NCI-H1417 (cell line): ENCODE measurements at places on chromosomes 13 and 19.

DNA sequence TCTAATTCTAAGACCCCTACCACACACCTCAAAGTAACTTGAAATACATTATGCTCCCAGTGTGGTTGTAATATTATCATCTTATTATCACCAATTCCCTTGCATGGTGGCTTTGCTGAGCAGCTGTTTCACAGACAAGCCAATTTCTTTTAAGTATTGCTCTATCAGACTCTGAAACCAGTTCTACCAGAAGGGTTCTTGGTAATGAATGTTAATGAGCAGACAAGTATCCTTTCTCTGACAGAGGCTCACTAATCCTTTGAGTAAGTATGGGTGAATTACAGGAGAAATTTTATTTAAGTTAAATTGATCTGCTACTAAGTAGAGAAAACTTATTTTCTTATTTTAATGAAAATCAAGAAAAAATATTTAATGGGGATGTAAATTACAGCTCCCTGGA lies 326.0 kb downstream of the GPC6 start:
- DNase-seq = no peak

DNA sequence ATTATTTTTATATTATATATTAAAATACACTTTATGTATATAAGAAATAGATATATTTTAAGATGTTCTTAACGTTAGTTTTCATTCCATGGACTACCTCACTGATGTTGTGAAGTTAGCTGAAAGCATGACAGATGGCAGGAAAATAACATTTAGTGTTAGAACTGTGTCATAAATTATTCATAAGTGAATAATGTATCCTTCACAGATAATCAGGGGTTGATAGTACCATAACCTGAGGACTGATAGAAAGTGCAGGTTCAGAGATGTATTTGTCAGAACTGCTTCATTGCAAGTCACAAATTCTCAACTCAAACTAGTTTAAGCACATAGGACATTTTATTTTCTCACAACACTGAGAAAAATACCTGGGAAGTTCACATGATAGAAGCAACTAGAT lies 14.6 kb upstream of the DIAPH3 start:
- DNase-seq = no peak

GRCh38 chr13:52882785-52883184 lies 34.3 kb upstream of the PCDH8 start:
- peak; percentile 53 for DNase-seq

DNA sequence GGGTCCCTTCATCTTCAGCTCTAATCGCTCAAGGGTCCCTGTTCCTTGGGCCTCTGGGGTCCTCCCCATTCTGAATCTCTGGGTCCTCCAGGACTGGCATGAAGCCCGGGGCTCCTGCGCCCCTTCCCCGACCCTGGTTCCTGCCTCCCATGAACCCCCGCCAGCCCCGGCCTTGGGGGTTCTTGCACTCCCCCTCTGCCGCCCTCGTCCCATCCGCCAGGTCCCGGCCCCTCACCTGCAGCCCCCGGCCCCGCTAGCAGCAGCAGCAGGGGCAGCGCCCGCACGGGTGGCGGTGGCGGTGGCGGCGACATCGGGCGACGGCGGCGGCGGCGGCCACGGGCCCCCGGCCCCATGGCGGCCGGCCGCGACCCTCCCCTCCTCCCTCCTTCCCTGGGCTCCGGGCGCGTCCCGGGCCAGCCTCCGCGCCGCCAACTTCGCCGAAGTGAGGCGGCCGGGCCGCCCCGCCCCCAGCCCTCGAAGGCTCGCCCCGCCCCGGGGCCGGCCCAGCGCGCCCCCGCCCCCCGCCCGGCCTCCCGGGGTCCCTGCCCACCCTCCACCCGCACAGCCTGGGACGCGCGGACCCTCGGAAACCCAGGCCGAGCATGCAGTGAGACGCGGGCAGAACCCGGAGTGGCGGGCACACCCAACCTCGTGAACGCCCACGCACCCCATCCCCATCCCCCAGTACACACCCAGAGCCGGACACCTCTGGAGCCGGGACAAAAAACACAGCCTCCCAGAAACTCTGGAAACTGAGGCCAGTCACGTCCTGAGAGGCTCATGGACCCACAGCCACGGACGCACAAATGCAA lies at the start of gene NOTCH3:
Gene NOTCH3 (minus strand): TSS at position 443 of the 812 bp plus-strand sequence. CDS start 90 bp downstream, at position 353.
- DNase-seq = no peak

DNA sequence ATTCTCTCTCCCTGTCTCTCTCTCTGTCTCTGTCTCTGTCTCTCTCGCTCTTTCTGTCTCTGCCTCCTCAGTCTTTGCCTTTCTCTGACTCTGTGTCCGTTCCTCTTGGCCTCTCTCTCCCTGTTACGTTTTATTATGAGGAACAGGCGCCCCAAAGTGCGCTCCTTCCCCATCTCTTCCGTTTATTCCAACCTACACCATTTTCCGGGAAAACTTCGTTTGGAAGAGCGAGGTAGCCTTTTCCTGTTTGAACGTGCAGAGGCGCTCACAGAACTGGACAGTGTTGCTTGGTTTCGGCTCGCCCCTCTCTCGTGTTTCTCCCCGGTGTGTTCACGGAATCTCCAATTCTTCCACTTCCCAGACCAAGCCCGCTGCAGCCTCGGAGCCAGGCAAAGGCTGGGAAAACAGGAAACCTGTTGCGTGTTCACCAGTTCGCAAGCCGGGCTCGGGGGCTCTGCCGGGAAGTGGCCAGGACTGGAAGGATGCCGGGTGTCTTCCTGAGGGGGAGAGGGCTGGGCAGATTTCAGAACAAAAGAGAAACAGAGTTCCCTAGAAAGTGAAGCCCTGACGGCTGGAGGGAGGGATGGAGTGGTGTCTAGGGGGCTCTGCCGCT lies 605 bp downstream of the TMEM255B start:
- no peak for DNase-seq

DNA sequence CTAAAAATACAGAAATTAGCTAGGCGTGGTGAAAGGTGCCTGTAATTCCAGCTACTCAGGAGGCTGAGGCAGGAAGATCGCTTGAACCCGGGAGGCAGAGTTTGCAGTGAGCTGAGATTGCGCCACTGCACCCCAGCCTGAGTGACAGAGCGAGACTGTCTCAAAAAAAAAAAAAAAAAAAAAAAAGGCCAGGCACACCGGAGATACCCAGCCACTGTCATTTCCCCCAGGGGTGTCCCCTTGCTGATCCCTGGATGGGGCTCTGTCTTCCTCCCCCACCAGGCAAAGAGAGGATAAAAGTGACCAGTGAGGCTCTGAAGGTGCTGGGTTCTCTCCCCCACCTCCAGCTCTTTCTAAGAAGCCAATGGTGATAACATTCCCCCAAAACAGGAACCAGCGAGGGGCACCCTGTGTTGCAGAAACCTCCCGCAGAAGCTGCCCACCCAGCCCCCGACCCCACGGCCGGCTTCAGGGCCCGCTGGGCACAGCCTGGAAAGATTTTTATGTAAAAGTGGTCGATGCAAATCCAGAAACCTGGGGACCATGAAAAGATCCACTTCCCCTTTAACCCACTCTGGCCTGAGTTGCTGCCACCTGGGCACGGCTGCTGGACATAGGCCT lies 61.4 kb upstream of the KLF2 start:
- no peak for DNase-seq

- DNase-seq = no peak
These were observed 22.1 kb downstream of the PLEKHF1 start for GRCh38 chr19:29687244-29687896.

- DNase-seq = no peak
These were observed 10.5 kb downstream of the PEAK3 start for GRCh38 chr19:2271234-2272103.

DNA sequence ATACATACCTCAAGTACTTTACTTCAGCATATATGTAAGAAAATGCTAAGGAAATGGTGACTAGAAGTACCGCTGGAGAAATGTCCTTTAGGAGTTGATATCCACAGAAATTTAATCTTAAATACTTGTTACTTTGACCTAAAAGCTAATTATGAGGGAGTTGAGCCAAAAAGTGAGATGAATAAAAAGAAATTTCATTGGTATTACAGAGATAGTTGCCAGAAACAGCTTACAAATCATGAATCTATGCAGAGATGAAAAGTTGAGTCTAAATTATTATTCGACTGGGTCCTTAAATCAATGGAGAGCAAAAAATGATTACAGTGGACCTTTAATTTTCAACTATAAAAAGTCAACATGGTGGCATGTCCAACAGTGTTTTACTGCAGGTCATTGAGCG lies 160.9 kb downstream of the MZT1 start:
- no peak for DNase-seq

DNA sequence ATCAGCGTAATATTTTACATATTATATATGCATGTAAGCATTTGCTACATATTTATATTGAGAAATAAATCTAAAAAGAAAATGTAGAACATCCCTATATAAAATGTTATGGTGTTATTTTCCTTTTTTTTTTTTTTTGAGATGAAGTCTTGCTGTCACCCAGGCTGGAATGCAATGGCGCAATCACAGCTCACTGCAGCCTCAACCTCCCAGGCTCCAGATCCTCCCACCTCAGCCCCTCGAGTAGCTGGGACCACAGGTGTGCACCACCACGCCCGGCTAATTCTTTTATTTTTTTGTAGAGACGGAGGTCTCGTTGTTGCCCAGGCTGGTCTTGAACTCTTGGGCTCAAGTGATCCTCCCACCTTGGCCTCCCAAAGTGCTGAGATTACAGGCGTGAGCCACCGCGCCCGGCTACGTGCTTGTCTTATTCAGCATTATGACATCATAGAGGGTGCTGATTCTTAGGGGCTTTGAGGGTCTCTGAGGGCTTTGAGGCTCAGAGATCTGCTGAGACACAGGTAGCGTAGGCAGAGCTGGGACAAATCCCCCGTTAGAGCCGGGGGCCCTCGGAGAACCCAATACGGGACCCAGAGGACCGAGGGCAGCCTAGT lies 101.9 kb downstream of the GADD45B start:
- DNase-seq = no peak

DNA sequence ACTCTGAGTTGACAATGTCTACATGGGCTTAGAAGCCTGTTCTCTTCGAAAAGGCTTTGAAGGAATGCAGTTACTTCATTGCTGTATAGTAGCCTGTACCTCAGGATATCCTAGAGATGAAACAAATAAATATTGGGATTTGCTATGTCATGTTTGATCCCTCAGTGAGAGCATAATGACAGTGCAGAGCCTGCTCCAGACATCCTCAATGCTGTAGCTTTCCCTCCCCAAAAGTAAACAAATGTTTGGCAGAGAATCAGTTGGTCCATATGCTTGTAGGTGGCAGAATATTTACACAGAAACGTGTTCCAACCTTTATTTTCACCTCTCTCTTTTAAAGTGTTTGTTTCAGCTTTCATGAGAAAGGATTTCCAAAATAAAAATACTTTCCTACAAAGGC lies 515.3 kb upstream of the SGCG start:
- peak; percentile 4 for DNase-seq

DNA sequence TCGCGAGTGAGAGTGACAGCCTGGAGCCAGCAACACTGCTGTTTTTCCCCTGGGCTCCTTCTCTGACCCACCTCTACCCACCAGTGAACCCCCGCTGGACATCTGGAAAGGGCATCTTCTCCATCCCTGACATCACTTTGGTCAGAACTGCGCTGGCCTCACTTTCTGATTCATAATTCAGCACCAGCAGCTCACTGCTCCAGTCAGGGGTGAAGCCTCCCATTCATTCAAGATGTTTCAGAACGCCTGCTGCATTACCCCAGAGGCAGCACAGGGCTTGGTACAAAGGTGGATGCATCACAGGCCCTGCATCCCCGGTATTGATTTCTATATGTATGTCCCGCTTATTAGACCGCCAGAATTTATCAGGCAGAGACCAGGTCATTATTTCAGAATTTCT lies 182.8 kb upstream of the TSHZ3 start:
- DNase-seq = no peak

GRCh38 chr19:55652311-55653128 lies 2.3 kb upstream of the U2AF2 start:
- DNase-seq = no peak

DNA sequence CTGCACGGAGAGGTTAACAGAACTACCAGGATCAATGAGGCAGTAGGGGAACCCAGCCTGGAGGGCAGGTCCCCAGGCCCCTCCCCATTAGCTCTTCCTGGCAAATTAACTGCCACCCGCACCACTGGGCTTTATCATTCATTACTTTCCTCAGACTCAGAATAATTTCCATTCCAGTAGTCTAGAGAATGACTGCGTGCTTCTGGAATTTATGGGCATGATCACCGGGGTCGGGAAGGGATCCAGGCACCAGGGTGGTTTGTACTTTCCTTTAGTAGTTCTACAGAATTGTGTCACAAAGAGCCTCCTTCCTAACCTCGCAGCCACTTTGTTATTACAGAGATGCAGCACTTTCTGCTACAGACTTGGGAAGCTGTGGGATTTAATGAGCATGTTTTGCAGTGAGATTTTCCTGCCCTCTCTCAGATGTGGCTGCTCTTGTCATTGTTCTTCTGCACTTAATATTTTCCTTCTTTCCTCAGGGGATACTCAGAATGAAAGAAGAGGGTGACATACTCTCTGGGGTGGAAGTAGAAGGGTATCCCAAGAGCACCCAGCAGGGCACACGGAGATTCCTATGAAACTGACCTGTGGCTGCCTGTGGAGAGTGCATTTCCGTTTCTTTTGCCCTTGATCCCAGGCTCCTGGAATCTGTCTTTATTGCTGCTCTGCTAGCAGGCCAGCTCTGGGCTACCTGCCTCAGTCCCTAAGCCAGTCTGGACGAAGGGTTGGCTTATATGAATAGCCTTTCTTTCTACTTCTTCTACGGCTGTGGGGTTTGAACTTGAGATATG lies 285.0 kb upstream of the SLC10A2 start:
- DNase-seq = no peak

DNA sequence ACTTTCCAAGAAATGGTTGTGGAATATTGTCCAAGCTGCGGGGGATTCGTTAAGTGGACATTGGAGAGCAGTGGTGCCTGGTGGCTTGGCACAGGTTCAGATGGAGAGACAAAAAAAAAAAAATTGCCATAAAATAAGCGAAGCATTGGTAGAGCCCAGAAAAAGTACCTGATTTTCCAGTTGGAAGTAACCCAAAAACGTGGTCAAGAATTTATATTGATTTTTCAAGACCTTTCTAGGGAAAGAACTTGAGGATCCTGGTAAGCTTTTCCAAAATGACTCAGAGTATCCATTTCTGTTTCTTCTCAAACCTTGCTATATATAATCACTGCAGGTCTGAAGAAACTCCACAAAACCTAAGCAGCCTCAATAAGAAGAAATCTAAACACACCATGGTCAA lies 94.6 kb downstream of the ING1 start:
- DNase-seq = no peak
